Posterior vena cava (tissue), 2 donors: ENCODE measurements at places on chromosomes 11 and 22. TPM values are rescaled to one million over a fixed set of nuclear protein-coding genes. Genes with fewer than 3 reads are reported as not detected.

Gene SLC35F2
- 7.4 TPM for total RNA-seq

Gene OR5A1
- not detected for total RNA-seq

DNA sequence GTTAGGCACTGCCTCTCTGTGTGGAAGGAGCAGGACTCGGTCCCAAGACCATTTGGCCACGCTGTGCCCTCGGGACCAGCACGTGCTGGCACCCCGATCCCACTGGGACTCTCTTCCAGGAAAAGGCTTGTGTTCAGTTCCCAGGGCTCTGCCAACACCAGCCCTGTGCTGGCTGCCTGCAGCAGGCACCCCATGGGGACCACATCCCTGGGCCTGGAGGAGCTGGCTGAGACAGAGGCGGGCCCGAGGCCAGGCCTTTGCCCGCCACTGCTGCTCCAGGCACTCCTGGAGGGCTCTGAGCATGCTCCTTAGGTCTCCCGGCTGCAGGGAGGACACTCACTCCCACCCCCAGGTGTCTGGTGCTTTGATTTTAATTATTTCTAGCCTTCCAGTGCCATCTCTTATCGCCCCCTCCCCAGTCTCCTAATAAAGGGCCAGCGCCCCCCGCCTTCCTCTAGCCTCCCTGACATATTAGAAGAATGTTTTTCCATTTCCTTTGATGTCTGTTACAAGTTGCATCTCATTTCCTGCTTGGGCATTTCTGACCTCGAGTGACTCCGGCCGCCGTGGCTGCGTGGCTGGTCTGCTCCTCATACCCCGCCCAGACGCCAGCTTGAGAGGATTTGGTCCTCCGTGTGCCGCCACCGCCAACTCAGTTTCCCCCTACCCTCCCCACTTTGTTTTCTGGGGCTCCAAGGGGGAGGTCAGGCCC is 14.4 kb downstream of the CDKN1C start:
- DNase-seq = no peak

GRCh38 chr22:32325416-32325801 is 32.3 kb upstream of the RFPL3 start:
- peak; percentile 69 for DNase-seq

DNA sequence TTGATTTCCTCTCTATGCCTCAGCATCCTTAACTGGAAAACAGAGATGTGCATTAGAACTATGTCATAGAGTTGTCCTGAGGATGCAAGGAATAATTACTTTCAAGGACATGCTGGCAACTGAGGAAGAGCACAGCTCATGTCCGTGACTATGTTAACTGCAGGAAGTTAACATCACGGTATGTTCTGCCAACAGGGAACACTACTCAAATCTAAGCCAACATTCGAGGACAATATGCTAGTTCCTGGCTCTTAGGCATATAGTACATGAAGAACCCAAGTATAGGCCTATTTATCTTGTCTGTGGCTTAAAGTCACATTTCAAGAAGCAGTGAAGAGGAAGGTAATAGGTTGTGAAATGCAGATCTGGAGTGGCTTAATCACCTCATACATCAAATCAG is 1032.6 kb downstream of the OPCML start:
- DNase-seq = no peak
